ENCODE measurements at places on chromosomes 7 and 10.

GRCh38 chr7:29397398-29397797 lies 166.2 kb upstream of the PRR15 start:
- no peak for DNase-seq

GRCh38 chr7:124618871-124619270 lies 146.7 kb downstream of the GPR37 start:
- DNase-seq = no peak

DNA sequence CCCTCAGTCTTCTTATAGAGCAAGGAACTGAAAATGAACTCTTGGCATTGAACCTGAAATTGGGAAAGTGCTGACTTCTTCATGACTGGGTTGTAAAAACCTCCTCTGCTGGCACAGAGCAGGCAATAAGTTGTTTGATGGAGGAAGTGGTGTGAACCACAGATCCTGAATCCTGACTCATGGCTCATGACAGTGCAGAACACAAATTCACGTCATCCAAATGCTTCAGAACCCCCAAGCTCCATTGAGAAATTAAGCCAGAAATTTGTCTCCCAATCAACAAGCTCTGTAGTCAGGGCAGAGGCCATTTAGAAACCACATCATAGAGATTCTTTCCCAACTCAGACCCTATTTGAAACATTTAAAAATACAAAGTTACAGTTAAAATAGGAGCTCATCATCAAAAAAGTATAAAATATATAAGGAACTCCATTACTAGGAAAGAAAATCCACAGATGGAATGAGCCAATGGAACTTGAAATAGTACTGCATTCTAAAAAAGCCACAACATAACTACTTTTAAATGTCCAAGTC lies 10.3 kb upstream of the STK17A start:
- DNase-seq = no peak

DNA sequence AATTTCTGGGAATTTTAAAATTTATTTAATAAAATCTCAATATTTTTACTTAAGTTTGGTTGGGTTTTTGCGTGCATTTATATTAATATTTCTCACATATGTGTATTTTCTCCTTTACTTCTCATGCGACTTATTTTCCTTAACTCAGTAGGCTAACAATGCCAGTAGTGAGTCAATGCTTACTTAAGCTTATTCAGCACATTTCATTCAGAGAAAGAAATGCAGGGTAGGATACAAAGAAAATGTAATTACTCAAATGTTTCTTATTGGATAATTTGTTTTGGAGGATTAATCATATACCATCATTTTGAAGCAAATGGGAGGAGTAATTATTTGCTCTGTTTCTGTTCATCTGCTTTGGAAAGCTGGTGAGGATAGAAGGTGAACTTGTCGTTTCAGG lies 623.5 kb downstream of the POM121L12 start:
- DNase-seq = no peak

DNA sequence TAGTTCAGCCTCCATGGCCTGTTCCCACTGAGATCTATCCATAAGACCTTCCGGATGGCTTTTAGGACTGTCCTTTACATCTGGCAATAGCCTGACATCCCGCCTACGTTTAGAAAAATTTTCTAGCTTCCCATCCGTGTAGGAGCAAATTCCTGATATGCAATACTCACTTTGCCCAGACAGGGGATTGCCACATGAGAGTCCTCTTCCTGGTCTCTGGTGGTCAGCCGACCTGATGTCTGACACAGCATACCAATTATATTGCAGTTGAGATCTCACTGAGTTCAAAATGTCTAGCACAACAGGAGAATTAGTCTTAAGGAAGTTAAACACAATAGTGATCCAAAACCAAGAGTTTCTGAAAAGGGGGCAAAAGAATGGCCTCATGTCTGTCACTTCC lies 9.4 kb upstream of the ETV1 start:
- DNase-seq = no peak

DNA sequence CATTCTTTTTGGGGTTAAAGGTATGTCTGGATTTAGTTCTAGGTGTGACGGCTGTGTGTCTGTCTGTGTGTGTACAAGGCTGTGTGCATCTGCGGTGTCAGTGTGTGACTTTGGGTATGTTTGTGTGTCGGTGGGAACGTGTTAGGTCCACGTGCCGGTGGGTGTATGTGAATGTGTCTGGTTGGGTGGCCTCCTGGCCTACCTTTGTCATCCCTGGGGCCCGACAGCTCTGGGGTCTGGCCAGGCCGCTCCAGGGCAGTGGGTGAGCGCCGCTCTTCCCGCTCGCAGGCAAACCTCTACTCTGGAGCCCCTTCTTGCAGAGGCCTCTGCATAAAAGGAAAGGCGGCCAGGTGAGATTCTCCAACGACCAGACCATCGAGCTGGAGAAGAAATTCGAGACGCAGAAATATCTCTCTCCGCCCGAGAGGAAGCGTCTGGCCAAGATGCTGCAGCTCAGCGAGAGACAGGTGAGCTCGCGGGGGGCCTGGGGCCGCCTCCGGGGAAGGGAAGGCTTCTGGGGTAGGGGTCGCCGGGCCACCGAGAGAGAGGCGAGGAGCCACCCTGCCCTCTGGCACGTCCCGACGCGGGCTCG lies 2.4 kb downstream of the HHEX start:
- no peak for DNase-seq

- no peak for DNase-seq
Observed at GRCh38 chr7:88310956-88311674, 4.4 kb upstream of the STEAP4 start.

DNA sequence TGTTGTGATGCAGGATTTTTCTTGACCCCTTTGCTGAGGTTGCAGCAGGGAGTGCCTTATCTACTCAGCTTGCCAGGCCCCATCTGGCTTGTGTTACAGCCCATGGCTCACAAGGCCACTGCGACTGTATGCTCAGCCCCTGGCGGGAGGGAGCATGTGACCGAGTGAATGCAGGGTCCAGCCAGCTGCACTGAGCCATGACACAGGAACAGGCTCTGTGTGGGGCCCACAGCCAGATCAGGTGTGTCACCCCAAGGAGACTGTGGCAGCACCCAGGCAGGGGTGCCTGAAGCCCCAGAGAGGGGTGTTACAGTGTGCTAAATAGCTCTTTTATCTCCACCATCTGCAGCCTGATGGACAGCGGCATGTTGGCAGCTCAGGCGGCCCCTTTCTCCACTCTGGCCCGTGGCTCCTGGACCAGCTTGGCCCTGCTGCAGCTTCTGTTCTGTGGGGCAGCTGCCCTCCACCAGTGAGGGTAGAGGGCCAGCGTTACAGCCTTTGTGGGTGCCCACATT lies 2.6 kb upstream of the PCBD1 start:
- DNase-seq = no peak

- peak; percentile 52 for DNase-seq
Observed at GRCh38 chr10:99845837-99846382, 63.5 kb downstream of the ABCC2 start.

DNA sequence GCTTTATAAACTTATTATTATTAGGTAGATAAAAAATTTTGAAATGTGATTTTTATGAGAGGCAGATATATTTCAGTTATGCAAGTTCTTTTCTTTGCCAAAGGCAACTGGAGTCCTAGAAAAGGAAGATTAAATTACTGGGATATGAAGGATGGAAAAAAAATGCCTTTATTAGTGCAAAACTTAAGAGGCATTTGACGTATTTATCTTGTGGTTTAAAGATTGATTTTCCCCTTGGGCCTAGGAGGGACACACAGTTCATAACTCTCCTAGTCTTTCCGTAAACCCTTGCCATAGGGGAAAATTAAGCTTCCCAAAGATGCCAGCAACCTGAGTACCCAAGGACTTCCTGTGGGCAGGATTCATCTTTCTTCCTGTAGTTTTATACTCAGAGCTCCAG lies 3.1 kb upstream of the STEAP4 start:
- DNase-seq = no peak

DNA sequence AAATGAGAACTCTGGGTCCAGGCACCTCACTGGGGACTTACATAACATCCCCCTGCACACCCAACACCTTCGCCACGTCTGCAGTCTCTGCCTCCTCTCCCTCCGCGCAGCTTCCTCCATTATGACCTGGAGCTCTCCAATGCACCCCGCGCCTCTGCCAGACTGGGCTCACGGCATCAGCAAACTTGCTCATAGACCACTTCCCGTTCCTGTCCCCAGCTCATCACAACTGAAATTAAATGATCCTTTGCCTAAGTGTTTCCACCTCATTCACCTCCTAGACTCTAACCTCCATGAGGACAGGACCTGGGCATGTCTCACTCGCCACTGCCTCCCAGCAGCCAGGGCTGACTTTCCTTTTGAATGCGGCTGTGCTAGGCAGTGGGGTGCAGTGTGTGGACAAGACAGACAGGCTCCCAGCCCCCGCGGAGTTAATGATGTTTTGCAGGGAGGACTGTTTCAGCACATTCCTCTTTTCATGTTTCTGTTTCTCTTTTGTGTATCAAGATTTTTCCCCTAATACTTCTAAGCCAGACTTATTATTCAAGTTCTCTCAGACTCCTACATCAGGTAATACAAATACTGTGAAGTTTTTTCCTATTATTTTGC lies 18.8 kb downstream of the CHST15 start:
- DNase-seq = no peak

DNA sequence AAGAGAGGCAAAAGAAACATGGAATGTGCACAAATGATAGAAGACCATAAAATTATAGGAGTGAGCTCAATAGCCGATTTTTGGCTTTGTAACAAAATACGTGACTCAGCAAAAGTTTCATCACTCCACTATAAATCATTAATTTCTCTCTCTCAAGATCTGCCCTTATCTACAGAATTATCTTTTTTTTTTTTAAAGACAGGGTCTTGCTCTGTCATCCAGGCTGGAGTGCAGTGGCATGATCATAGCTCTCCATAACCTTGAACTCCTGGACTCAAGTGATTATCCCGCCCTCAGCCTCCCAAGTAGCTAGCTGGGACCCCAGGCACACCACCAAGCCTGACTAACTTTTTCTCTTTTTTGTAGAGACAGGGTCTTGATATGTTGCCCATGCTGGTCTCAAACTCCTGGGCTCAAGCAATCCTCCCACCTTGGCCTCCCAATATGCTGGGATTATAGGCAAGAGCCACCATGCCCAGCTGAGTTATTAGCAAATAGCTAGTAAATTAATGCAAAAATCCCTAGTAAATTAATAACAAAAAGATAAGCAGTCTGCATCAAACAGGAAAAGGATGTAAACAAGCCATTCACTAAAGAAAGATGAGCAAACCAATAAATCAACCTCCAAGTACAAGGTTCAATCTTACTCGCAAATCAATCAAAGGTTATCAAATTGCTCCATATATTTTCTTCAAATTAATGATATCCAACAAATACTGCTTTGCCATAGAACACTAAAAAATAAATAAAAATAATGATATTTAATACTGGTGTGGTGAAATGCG lies 450.7 kb downstream of the PARD3 start:
- no peak for DNase-seq

DNA sequence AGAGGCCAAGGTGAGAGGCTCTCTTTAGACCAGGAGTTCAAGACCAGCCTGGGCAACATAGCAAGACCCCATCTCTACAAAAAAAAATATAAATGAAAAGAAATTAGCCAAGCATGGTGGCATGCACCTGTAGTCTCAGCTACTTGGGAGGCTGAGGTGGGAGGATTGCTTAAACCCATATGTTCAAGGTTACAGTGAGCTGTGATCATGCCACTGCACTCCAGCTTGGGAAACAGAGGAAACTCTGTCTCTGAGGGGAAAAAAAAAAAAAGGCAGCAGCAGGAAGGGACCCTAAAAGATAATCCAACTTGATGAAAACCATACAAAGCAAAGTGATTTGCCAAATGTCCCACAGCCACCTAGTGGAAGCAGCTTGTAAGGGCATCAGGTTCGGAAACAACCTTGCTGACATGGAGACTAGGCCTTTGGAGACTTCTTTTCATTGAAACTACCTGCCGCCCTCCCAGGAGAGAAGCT lies 15.6 kb upstream of the PBLD start:
- DNase-seq = peak; percentile 33

DNA sequence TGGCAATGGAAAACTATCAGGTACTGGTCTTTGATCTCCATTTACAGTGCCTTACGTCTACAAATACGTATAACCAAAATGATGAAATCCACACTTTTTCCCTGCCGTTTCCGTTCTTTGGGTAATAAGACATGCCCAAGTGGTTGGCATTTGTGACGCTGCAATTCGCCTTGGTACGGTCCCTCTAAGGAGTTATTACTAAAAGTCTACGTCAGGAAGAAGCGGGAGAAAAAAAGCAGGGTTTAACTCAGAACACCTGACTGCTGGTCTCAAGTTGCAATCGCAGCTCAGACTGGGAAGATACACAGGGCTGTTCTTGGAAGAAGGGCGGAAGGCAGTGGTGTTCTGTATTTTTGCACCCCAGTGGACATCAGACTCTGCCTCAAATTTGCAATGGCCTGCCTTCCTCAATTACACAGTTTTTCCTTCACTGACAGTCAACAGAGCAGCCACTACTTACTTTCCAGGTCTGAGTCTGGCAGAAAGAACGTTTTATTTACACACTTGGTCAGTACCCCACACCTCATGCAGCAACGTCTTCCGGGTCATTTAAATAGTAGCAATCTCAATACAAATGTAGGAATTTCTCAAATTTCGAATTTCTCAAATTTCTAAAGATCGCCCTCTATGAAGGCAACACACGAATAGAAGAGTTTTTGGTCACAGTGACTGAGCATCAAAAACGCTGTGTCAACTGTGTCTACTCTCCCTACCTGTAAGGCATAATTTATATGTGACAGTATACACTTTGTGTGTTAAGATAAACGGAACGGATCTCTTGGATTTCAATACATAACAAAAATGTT lies 2.1 kb downstream of the BAIAP2L1 start:
- no peak for DNase-seq

DNA sequence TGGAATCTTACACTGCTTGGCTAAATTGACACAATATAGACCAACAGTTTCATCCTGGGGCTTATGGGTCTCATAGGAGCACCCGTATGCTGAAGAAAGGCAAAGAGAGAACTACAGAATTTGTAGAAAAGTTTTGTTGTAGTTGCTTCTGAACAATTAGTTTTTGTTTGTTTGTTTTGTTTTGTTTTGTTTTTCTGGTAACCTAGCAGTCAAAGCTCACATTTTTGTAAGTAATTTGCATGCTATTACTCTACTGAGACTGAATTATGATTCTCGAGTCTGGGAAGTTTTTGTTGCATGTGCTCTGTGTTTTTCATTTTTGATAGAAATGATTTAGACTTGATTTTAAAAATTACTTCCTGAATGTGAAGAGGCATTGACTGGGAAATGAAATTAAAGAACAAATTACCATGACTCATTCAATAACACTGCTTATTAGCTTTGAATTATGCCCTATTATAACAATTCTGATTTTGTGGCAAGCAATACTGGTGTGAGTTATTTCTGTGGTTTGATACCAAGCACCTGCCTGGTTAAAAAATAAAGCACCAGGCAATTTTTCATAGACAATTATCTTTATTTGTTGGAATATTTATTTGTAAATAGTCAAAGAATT lies 438 bp downstream of the LSMEM1 start:
- DNase-seq = no peak

DNA sequence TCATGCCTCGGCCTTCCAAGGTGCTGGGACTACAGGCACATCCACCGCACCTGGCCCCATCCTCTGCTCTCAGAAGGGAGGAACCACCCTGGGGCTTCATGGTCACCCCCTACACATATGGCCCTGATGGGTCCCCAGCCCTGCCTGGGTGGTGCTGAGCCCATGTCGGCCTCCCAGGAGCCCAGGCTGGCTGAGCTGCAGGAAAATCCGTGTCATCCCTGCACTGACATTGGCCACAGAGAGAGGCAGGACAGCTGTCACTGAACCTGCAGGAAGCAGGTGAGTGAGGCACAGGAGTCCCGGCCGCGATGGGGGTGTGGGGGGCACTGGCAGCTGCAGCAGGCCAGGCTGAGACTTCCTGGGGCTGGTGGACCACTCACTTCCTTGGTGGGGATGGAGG lies 8.0 kb downstream of the GRIFIN start:
- no peak for DNase-seq

GRCh38 chr7:104045183-104045582 lies 55.7 kb upstream of the RELN start:
- no peak for DNase-seq
